Pancreas (tissue), 10 donors: ENCODE measurements at places on chromosomes 2 and 18.

- no peaks in the 10 kb centered on the region for H3K36me3 ChIP-seq
- no peak overlapping the region for H3K4me3 ChIP-seq
- no peak for DNase-seq
These were observed 2.1 kb downstream of the SOX11 start for GRCh38 chr2:5694306-5694705.

GRCh38 chr18:48129621-48130082 is 199.2 kb upstream of the SMAD2 start:
- no peaks in the 10 kb centered on the region for H3K27me3 ChIP-seq
- no peaks in the 10 kb centered on the region for H3K36me3 ChIP-seq
- DNase-seq: no peak

DNA sequence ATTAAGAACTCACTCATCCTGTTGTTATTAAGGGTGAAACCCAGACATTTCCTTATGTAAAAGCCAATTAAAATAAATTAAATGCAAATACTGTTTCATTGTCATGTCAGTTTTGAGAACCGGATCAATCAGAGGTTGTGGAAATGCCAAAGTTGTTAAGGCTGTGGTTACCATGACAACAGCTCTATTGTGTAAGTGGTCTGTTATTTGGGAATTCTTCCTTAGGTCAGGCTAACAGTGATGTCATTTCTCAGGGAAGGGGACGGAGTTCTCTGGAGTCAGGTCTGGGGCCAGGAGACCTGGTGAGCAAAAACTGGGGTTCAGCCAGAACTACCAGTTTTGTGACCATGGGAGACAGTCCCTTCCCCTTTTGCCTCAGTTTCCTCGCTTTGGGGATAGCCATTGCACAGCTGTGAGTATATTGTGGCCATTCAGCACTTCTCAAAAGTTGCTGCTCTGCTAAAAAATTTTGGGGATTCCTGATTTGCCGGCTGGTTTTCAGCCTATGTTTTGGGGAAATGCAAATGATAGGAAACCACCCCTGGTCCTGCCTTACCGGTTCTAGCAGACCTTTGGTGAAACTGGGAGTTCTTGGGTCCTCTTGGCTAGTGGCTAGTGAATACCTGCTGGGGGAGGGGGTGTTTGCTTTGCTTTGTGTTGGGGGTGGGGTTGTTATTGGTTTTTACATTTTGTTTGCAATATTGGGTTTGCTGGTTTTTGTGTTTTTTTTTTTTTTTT is 21.6 kb downstream of the HPCAL1 start:
- peaks cover 16% of the 10 kb centered on the region for H3K4me1 ChIP-seq
- H3K27ac ChIP-seq: no peak overlapping the region
- DNase-seq: no peak

DNA sequence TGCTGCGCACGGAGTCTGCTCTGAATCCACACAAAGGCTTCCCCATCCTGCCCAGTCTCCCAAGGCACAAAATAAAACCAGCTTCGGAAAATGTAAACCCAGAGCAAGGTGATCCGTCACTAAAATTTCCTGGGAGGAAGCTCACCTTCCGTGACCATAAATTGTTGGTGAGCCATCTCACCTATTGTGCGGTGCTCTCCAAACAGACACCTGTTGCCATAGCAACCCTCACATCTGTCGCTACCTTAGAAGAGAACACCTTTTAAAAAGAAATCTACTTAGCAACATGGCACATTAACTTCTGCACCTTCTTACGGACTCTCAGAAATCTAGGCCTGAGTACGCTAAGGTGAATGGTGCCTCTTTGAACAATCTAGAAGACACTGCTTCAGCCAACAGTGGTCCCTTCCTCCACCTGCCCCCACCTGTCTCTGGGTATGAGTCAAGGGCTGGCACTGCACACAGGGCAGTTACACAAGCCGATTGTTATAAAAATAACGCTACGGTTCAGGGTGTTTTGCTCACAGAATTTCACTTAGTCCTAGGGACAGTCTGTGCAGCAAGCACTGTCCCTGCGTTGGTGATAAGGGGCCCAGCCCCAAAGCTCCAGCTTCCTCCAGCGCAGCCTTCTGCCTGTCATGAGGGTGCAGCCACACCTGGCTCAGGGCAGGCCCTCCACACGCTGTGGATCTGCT is 114.9 kb upstream of the ID2 start:
- H3K27ac ChIP-seq: no peak overlapping the region
- H3K4me3 ChIP-seq: no peak overlapping the region
- H3K36me3 ChIP-seq: no peaks in the 10 kb centered on the region
- no peaks in the 10 kb centered on the region for H3K27me3 ChIP-seq
- DNase-seq: no peak

GRCh38 chr2:223959688-223960087 is 2.4 kb downstream of the MRPL44 start:
- H3K4me3 ChIP-seq: no peak overlapping the region
- peaks cover 43% of the 10 kb centered on the region for H3K4me1 ChIP-seq
- H3K27me3 ChIP-seq: no peaks in the 10 kb centered on the region
- peak; percentile 40 for DNase-seq

GRCh38 chr2:177030451-177031105 is 182.0 kb upstream of the HNRNPA3 start:
- H3K36me3 ChIP-seq: no peaks in the 10 kb centered on the region
- H3K4me3 ChIP-seq: no peak overlapping the region
- H3K4me1 ChIP-seq: no peaks in the 10 kb centered on the region
- H3K27ac ChIP-seq: no peak overlapping the region
- DNase-seq: no peak

DNA sequence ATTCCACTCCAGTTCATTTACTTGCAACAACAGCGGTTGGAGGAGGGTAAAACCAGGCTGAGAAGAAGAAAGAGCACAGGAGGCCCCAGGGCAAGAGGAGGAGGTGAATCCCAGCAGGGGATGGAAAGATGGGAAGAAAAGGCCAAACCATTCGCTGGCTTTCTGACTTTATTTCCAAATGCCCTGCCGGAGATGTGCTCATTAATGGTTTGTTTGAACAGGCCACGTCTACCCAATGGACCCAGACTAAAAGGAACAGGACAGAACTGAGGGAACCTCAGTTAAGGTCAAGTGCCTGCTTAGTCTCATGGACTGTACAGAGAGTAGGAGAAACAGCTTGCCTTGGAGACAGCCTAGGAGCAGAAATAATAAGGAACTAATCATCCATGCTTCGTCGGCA is 121.6 kb upstream of the NDUFV2 start:
- H3K4me3 ChIP-seq: no peak overlapping the region
- no peaks in the 10 kb centered on the region for H3K36me3 ChIP-seq
- H3K27me3 ChIP-seq: no peaks in the 10 kb centered on the region
- no peak overlapping the region for H3K27ac ChIP-seq
- H3K4me1 ChIP-seq: no peaks in the 10 kb centered on the region

DNA sequence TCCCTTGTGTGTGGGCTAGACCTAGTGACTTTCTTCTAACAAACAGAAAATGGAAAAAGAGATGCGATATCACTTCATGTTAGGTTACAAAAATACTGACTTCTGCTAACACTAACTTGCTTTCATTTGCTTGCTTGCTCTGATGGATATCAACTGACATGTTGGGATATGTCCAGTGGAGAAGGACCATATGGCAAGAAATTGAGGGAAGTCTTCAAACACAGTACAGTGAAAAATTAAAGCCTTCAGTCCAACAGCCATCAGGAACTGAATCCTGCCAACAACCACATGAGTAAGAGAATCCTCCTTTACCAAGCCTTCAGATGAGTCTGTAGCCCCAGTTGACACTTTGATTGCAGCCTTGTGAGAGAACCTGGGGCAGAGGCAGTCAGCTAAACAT is 143.9 kb downstream of the MAIP1 start:
- no peak overlapping the region for H3K27ac ChIP-seq
- H3K27me3 ChIP-seq: no peaks in the 10 kb centered on the region
- no peak overlapping the region for H3K4me3 ChIP-seq
- no peaks in the 10 kb centered on the region for H3K36me3 ChIP-seq
- DNase-seq: no peak
- no peaks in the 10 kb centered on the region for H3K4me1 ChIP-seq

DNA sequence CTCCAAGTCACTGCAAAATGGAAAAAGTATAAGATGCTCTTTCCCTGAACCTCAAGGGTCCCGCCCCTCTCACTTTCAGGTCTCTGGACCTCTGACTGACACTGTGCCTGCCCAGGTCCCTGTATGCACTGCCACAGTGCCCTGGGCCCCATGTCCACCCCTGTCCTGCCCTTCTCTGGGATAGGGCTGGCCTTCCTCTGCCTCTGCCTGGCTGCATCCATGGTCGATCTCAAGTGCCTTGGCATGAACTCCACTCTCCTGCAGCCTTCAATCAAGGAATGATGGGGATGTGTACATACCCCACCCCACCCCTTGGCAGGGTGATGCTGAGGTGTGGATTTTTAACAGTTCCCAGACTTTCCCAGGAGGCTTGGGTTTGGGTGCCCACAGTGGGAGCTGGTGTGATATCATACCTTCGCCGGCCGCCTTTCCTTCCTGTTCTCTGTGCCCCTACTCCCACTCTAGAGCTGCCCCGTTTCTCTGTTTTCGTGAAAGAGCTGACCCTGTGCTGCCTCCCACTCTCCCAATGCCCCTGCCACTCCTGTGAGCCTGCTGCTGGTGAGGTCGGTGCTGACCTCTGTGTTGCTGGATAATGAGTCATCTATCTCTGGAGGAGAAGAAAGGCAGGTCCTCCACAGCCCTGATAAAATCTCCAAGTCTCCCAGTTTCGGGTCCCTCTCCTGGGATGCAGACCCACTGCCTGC is 18.9 kb downstream of the PTPN18 start:
- H3K36me3 ChIP-seq: no peaks in the 10 kb centered on the region
- no peak overlapping the region for H3K4me3 ChIP-seq
- H3K4me1 ChIP-seq: no peaks in the 10 kb centered on the region
- no peak for DNase-seq
- no peaks in the 10 kb centered on the region for H3K27me3 ChIP-seq

DNA sequence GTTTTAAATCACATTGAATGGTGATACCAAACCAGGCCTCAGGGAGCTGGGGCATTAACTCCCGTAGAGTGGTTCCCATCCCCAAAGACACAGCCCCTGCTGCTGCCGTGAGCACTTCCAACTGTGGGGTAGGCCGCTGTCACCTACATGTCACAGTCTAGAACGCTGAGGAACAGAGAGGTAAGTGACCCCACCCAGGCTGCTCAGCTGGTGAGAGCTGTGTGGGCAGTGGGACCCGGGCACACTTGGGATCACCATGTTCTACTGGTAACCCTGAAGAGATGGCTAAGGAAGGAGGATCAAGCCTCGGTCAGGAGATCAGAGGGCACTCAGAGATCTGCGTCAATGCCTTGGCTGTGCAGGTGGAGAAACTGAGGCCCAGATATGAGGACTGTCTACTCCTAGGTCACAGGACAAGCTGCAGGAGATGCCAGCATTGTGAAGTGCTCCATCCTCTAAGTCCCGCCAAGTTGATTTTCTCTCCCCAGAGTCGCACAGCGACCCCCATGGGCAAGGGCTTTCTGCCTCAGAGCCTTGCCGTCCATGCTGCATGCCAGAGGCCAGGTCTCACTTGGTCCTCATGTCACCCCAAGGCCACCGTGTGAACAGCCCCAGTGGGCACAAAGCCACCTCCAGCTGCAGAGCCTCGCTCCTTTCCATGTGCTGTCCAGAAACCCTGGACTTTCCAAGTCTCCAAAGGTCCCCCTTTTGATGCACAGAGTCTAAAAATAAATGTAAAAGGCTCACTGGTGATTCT is 144.2 kb upstream of the OTOS start:
- DNase-seq: no peak
- H3K4me3 ChIP-seq: no peak overlapping the region
- no peaks in the 10 kb centered on the region for H3K36me3 ChIP-seq
- no peak overlapping the region for H3K27ac ChIP-seq
- no peaks in the 10 kb centered on the region for H3K4me1 ChIP-seq
- no peaks in the 10 kb centered on the region for H3K27me3 ChIP-seq

DNA sequence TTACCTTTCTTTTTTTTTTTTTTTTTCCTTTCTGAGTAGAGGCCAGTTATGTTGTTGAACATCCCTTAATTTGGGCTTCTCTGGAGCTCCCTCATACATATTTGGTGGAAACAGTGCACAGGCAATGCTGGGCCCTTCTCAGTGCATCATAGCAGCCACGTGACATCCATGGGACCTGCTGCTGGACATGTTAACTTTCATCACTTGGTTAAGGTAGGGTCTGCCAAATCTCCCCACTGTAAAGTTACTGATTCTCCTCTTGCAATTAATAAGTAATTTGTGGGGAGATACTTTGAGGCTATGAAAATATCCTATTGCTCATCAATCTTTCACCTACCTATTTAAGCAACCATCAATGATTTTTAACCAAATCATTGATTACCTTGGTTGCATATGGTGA is 211.5 kb upstream of the LYPD1 start:
- H3K36me3 ChIP-seq: no peaks in the 10 kb centered on the region
- no peak for DNase-seq
- H3K4me1 ChIP-seq: peaks cover 11% of the 10 kb centered on the region
- no peaks in the 10 kb centered on the region for H3K27me3 ChIP-seq
- H3K4me3 ChIP-seq: no peak overlapping the region
- no peak overlapping the region for H3K27ac ChIP-seq

- H3K36me3 ChIP-seq: no peaks in the 10 kb centered on the region
- no peak overlapping the region for H3K4me3 ChIP-seq
- no peaks in the 10 kb centered on the region for H3K4me1 ChIP-seq
- no peak for DNase-seq
These were observed 104.3 kb downstream of the PRKCE start for GRCh38 chr2:45755585-45756335.

DNA sequence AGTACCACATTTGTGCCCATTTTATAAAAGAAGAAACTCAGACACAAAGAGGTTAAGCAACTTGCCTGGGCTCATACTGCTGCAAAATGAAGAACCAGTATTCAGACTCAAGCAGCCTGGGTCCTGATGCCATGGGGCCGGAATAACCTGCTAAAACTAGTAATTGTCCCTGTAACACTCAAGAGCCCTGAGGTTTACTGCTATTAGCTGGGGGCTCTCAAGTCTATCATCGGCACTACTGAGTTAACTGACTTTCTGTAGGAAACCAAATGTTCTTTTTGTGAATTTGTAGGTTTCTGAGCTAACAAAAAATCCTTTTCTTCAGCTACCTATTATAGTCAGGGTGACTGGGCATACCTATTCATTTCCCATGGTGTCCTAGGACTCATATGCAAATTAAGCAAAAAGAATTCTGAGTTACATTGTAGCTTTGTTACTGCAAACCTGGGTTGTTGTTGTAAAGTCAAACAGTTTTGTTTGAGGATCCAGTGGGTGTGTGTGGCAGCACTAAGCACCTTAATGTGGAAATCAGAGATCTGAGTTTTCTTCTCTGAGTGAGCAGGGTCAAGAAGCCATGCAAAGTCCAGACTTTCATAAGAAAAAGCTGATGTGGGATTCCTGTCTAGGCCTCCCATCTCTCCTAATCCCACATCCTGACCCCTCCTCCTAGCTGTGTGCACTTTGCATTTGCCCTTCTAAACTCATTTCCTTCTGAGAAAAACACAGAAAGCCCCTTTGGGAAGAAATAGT is 72.4 kb upstream of the TNP1 start:
- H3K27ac ChIP-seq: no peak overlapping the region
- no peak for DNase-seq
- H3K36me3 ChIP-seq: no peaks in the 10 kb centered on the region
- H3K4me1 ChIP-seq: no peaks in the 10 kb centered on the region

GRCh38 chr2:177165721-177166711 is 46.6 kb upstream of the HNRNPA3 start:
- H3K36me3 ChIP-seq: no peaks in the 10 kb centered on the region
- no peaks in the 10 kb centered on the region for H3K27me3 ChIP-seq
- H3K4me1 ChIP-seq: peaks cover 15% of the 10 kb centered on the region
- peak overlapping the region; percentile 31 for H3K27ac ChIP-seq
- peak; percentile 23 for DNase-seq
- no peak overlapping the region for H3K4me3 ChIP-seq
